ENCODE measurements at places on chromosomes 2 and 18.

DNA sequence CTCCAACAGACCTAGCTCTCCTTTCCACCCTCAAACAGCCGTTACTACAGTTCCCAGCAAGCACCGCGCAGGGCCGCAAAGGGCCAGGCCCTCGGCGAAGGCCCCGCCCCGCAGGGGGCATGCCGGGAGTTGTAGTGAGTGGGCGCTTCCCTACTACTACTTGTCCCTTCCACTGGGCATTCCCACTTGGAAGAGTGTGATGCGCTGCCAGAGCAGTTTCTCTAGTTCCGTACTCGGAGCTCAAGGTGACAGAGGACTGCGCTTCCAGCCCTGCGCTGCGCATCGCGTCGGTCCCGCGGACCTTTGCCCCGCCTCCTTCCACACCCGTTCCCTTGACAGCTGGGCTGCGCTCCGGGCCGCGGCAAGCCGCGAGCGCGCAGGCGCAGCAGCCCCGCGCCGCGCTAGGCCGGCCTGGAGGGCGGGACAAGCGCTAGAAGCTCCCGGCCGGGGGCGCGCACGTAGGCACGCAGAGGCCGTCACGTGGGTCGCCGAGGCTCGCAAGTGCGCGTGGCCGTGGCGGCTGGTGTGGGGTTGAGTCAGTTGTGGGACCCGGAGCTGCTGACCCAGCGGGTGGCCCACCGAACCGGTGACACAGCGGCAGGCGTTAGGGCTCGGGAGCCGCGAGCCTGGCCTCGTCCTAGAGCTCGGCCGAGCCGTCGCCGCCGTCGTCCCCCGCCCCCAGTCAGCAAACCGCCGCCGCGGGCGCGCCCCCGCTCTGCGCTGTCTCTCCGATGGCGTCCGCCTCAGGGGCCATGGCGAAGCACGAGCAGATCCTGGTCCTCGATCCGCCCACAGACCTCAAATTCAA lies at the start of gene VAPA:
Gene VAPA, plus strand, starts transcription at position 491 of the 808 bp plus-strand sequence. Its CDS starts 241 bp downstream, at position 732.
- DNase-seq, result peak; percentile 98

GRCh38 chr2:137173463-137173862 lies 408.1 kb downstream of the THSD7B start:
- no peak for DNase-seq

GRCh38 chr2:23734416-23734815 lies 192.5 kb downstream of the ATAD2B start:
- DNase-seq, result no peak

GRCh38 chr2:198441901-198442300 lies 637.5 kb downstream of the PLCL1 start:
- DNase-seq, result no peak

- no peak for DNase-seq
Observed at GRCh38 chr2:217430916-217431576, 571.2 kb upstream of the TNP1 start.

GRCh38 chr18:59376351-59376935 lies 17.4 kb upstream of the LMAN1 start:
- DNase-seq, result no peak

DNA sequence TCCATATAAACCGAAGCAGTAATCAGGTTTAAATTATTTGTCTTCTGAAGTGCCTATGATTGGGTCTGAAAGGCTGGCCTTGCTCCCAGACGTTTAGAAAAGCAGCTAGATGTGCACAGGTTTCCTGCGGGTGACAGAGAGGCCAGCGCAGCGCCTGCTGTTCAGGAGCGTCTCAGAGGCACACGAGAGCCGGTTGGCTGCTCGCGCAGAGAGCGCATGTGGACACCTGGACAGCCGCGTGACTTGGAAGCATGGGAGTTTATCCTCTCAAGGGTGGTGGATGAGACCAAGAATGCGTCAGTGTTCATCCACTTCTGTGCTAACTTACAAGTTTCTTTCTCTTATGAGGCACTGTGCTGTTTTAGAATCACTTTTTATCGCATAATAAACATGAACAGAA lies 303.7 kb downstream of the PTGR3 start:
- DNase-seq, result no peak

DNA sequence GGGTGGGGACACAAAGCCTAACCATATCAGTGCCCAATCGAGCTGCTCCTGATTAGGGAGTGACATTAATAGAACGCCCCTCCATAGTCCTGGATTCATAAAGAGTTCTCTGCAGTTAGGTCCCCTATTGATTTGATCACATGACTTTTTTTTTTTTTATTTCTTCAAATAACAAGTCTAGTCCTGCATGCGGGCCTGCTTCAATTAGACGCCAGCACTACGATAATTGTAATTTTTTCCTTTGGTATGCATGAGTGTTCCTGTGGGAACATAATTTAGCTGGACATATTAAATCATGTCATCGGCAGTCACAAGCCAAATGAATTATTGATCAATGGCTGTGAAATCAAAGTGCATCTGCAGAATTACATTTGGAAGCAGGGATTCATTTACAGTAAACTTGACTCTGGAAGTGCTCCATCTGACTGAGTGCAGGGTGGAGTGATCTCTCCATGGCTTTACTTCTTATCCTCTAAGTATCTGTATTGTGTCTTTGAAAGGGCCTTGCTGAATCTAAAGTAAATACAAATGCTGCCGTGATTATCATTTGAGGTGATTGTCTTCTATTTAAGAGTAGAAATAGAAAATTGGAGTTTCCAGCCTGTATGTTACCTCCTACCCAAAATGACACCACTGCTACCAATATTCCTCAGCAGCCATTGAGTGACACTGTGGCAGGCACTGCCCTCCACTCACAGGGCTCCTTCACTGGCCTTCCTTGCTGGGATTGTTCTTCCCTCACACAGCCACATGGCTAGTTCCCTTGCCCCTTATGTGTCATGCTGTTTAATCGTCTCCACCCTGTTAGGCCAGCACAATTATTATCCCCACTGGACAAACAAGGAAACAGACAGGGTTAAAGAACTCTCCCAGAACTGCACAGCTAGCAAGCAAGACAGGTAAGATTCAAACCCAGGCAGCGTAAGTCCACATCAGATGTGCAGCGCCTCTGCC lies 337.4 kb upstream of the ID2 start:
- no peak for DNase-seq

- peak; percentile 53 for DNase-seq
Observed at GRCh38 chr2:118112771-118113334, 24.6 kb downstream of the INSIG2 start.

GRCh38 chr2:54589340-54590215 lies 133.5 kb downstream of the SPTBN1 start:
- no peak for DNase-seq

DNA sequence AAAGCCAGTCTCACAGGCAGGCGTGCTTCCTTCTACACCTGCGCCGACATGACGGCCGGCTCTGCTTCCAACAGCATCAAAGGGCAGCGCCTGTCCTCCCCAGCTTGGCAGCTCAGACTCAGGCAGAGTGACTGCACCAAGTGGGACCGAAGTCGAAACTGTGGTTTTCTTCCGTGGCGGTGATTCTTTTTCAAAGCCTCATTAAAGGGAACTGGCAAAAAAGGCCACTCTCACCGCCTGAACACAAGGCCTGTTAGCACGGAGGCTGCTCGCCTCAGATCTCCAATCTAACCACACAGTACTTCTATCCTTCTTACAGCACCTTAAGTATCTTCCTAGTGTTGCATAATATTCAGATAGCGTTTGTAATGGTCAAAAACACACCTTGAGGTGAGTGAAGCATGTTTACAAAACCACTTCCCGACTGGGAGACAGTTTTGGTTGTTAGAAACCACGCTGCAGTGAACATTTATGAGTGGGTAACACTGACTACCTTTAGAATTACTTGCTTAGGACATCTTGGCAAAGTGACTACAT lies 236.4 kb downstream of the HDAC4 start:
- DNase-seq, result no peak

DNA sequence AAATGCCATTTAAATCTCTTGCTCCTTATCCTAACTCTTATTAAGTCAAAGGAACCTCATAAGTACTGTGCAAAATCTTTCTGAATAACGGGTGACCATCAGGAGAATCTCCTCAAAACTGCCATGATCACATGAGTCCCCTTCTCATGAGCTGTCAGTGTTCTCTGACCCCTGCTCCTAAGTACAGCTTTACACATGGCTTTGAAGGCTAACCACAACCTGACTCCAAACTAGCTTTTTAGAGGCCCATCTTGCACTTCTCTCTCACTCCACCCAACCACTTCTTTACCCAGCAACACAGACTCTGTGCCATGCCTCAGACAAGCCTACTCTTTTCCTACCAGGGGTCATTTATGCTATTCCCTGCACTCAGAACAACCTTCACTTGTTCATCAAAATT lies 253.8 kb downstream of the GPD2 start:
- DNase-seq, result no peak

DNA sequence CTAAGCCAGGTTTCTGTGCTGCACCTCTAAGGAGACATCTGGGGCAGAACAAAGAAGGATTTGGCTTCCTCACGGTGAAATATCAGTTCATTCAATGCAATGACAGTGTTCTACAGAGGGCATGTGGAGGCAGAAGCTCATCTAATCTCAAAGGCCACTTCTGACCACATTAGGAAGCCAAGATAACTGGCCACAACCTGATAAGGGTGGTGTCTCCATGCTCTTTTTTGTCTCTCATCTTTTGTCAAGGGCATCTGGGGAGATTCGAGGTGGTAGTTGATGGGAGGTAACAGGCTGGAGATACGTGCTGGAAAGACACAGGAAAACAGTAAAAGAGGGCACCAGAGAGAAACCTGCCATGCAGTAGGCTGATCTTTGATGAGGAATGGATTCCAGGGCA lies 303.9 kb downstream of the LRATD1 start:
- DNase-seq, result no peak

DNA sequence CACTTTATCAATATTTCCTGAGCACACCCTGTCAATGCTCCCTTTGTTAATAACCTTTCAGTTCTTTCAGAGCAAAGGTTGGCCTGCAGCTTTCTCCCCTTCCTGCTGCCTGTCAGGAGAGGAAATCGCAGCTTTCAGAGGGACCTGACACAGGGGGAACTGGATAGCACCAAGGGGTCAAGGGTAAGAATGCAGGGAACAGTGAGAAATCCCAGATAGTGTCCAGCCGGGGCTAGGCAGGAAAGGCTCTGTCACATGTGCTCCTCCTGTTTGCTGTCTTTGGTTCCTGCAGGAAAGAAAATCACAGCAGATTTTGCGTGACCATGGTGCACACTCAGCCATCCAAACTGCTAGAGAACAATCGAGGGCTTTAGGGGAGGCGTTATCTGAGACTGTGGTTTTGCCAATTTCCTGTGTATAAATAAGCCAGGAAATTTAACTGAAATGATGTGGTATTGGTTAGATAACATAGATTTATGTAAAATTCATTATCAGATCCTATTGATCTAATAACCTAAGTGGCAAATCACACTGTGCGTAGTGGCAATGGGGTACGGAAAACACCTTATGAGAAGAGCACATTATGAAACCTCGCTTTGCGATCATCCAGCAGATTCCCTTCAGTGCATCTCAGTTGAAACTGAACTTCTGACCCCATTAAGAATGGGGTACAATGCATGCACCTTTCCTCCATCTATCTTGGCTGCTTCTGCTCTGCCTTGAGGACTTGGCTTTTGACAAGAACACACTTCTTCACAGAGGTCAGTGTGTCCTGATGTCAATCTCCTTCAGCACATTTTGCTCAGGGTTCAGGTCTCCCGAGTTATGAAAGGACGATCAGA lies 178.0 kb downstream of the ICOS start:
- no peak for DNase-seq

DNA sequence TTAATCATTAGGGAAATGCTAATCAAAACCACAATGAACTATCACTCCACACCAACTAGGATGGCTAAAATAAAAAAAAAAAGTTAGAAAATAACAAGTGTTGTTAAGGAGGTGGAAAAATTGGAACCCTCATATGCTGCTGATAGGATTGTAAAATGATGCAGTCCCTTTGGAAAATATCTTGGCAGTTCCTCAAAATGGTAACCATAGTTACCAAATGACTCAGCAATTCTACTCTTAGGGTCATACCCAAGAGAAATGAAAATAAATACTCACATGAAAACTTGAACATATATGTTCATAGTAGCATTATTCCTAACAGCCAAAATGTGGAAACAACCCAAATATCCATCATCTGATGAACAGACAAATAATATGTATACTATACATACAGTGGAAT lies 15.7 kb upstream of the ACVR2A start:
- peak; percentile 21 for DNase-seq

GRCh38 chr18:65016631-65017371 lies 734.0 kb upstream of the CDH7 start:
- no peak for DNase-seq

GRCh38 chr2:137942833-137943677 lies 21.2 kb upstream of the HNMT start:
- DNase-seq, result no peak

GRCh38 chr2:230254152-230254881 lies 28.8 kb downstream of the SP140 start:
- DNase-seq, result no peak
